Pons (tissue), 1 donor: ENCODE measurements at places on chromosomes 6 and 20.

GRCh38 chr6:40806256-40806864 is 219.2 kb upstream of the LRFN2 start:
- no peak for DNase-seq

GRCh38 chr6:15485936-15486335 is 176.9 kb downstream of the DTNBP1 start:
- no peak for DNase-seq

DNA sequence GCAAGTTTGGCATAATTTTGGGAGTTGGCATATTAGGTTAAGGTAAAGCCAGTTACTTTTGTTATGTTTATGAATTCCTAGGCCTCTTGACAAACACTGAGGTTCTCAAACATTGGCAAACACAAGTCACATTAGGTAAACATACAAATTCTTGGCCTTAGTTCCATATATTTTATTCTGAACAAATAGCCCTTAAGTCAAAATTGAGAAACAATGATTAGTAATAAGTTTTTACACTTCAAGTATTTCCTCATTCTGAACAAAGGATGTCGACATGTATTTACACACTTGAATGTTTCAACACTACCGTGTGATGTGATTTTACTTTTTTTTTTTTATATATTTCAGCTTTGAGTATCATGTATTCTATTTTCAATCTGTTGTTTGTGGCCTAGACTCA is 3.8 kb upstream of the ECHDC1 start:
- no peak for DNase-seq

GRCh38 chr20:19213946-19214490 is 1.6 kb downstream of the SLC24A3 start:
- DNase-seq, result no peak

DNA sequence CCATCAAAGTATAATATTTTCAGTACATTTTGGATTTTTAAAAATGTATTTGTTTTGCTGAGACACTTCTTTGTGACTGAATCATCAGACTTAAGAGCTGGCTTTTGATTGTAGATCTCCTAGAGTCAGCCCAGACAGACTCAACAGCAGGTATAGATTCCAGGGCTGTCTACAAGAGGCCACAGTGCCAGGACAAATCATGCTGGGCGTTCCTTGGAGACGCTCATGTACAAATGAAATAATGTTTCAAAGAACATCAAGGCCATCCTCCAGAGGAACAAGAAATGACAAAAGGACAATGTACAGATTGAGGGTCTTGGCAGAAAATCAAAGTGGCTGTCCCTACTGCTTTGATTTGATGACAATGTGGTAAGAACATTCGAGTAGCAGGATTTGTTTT is 369.3 kb downstream of the GRIK2 start:
- no peak for DNase-seq

DNA sequence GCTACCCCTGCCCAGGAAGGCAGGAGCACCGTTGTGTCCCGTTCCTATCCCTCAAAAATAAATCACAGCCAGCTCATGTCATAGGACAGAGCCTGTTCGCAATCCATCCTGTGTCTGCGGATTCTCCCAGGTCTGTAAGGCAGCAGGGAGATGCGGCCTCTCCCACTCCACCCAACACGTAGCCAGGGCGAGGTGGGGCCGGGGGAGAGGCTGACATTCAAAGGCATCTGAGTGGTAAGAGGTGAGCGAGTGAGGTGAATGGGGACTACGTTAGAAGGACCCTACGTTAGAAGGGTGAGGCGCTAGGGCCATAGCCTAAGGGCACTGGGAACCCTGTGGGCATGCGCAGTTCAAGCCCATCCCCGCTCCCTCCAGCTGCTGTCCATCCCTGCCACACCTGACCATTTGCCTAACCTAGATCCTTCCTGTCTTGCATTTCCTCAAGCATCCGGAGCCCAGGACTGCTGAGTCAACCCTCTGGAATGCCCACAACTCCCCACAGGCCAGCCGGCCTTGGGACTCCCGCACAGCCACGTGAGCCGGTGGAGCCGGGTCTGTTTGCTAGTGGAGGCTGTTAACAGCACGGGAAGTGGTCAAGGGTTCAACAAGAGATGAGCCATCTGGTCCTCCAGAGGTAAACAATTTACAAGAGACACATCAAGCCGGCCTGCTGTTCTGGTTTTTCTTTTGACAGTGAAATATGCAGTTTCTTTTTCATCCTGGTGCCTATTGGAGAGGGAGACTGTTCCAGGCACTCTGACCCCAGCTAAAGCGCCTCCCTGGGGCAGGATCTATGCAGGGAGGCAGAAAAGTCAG is 45.9 kb downstream of the RIPOR3 start:
- no peak for DNase-seq

DNA sequence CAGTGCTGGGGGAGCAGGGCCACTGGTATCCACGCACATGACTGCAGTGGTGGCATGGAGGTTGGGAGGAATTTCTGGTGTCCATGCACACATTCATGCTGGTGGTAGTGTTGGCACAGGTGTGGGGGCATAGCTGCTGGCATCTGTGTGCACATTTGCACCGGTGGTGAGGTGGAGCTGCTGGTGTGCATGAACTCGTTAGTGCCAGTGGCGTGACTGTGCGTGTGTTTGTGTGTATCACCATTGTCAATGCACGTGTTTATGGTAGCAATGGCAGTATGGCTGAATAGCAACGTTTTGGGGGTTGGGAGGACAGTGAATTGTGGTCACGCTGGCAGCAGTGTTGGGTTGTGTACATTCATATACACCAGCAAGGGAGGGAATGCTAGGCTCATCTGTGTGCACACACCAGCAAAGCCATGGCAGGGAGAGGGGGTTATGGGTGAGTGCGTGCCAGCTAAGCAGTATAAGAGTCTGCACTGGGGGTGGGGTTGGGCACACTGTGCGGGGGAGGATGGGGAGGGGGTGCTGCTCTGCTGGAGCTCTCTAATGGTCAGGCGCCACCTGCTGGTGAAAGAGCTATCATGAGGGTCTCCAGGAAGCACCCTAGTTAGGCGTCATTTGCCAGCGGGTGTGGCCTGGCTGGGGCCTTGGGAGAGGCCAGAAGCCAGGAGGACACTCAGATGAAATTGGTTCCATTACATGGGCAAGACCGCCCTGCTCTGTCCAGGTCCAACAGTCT is 626.1 kb upstream of the ID4 start:
- no peak for DNase-seq

DNA sequence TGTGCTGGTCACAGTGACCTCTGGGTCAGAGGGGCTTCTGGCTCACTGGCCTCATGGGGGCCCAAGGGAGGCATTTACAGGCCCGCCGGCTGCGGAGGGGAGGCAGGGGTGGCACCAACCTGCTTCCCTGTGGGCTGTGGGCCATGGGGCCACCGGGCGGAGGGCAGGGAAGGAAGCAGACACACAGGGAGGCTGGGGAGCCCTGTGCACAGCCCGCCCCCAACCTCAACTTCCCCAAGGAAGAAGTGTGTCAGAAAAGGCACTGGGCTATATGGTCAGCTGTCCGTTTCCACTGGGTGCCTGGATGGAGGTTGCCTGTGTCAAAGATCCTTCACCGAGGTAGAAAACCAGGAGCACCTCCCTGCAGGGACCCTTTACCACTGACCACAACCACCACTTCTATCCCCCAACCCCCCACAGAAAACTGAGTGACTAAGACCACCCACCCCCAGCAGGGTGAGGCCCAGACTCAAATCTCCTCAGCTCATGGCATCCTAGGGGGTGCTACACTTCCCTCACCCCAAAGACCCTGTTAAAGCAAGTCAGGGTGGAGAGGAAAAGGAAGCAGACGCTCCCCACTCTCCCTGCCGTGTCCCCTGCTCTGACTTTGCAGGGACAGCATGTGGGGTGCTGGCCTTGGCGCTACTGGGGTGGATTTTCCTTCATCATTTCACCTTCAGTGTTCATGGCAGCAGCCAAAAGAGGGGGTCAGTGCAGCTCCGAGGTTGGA is 5.6 kb downstream of the CST3 start:
- peak; percentile 41 for DNase-seq

GRCh38 chr6:7106752-7107577 is 796 bp upstream of the RREB1 start:
- DNase-seq, result no peak

DNA sequence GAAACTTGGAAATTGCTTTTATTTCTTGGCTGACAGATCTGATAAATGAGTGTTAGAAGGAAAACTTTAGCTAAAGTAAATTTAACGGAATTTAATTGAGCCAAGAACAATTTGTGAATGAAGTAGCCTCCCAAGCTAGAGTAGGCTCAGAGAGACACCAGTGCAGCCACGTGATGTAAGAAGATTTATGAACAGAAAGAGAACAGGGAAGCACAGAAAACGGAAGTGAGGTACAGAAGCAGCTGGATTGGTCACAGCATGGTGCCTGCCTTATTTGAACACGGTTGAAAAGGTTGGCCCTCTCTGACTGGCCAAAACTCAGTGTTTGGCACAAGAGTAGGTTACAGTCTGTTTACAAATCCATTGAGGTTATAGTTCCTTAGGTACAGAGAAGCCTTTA is 29.5 kb upstream of the IFNGR1 start:
- peak; percentile 60 for DNase-seq

- DNase-seq, result no peak
Measured at GRCh38 chr6:22774129-22774528, 204.8 kb downstream of the HDGFL1 start.

DNA sequence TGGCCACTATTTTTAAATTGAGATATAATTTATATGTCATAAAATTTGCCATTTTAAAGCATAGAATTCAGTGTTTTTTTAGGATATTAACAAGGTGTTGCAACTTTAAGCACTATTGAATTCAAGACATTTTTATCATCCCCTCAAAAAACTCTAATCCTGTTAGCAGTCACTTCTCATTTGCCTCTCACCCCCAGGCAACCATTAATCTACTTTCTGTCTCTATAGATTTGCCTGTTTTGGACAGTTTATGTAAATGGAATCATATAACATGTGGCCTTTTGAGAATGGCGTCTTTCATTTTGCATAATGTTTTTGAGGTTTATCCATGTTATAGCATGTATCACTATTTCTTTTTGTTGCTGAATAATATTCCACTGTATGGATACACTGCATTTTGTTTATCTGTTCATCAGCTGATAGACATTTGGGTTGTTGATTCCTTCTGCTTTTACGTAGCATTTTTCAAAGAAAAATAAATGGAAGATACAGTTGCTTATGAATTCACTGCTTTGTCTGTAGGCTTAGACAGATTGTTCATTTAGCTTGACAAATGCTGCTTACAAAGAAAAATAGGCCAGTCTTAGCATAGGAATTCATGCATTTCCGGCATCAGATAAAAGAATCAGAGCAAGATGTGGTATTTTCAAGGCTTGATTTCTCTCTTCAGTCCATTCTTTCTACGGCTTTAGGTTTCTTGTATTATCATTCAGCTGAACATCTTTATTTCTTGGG is 52.9 kb downstream of the STK4 start:
- DNase-seq, result peak; percentile 52

DNA sequence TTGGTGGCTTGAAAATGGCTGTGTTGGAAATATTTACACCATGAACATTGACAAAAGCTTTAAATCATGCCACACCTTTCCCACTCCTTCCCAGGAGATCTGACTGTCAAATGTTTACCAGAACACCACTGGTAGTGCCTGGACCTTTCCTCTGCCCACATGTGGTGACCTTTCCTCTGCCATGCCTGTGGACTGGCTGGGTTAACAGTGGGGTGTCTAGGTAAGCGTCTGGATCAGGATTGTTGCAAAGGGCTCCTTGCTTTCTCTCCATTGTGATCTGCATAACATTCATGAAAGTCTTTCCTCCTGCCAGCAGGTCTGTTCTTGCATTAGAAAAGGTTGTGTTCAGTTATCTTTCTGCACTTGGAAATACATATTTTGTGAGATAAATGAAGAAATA is 572.7 kb downstream of the DHX35 start:
- no peak for DNase-seq

GRCh38 chr20:23856736-23857135 is 22.8 kb downstream of the CST5 start:
- DNase-seq, result no peak

GRCh38 chr6:161836643-161837448 is 563.0 kb upstream of the AGPAT4 start:
- no peak for DNase-seq

DNA sequence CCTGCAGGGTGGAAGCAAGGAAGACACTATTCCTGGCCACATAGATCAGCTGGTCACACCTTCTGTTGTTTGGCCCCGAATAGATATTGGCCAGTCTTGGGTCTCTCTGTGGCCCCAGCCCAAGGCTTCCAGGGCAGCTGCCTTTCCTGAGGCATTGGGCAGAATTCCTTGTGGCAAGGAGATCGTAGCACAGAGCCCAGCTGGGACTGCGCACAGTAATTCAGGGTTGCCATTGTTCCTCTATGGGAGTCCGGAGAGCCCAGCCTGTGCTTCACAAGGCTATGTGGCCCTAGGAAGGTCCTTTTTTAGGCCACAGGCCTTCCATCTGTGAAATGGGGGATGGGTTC is 6.9 kb downstream of the SGK2 start:
- peak; percentile 42 for DNase-seq

DNA sequence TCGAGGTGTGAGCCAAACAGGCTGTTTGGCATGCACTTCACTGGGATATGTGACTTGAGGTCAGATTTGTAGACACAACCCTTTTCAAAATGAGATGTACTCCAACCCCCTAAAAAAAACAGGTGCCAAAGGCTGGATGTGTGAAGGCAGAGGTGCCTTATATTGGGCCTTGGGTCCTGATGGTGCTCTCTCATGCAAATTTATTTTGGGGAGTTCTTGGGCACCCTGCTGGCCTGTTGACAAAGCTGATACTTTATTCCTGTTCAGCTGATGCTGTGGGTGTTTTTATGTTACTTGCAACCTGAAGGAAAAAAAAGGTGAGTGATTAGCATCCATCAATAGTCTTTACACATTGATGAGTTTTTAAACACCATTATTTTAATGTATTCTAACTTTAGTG is 121.5 kb downstream of the DNAH8 start:
- DNase-seq, result no peak

- DNase-seq, result peak; percentile 42
Measured at GRCh38 chr6:92364948-92365541, 1054.3 kb downstream of the EPHA7 start.

GRCh38 chr6:154479351-154479769 is 31.1 kb downstream of the CNKSR3 start:
- no peak for DNase-seq

GRCh38 chr6:64083261-64083660 is 447.7 kb downstream of the PHF3 start:
- no peak for DNase-seq
